ENCODE measurements at places on chromosomes 13 and 19. TPM values are rescaled to one million over a fixed set of nuclear protein-coding genes. Genes with fewer than 3 reads are reported as not detected.
A peak's percentile ranks its signal among the peaks of the same experiment; 100 is the strongest.

DNA sequence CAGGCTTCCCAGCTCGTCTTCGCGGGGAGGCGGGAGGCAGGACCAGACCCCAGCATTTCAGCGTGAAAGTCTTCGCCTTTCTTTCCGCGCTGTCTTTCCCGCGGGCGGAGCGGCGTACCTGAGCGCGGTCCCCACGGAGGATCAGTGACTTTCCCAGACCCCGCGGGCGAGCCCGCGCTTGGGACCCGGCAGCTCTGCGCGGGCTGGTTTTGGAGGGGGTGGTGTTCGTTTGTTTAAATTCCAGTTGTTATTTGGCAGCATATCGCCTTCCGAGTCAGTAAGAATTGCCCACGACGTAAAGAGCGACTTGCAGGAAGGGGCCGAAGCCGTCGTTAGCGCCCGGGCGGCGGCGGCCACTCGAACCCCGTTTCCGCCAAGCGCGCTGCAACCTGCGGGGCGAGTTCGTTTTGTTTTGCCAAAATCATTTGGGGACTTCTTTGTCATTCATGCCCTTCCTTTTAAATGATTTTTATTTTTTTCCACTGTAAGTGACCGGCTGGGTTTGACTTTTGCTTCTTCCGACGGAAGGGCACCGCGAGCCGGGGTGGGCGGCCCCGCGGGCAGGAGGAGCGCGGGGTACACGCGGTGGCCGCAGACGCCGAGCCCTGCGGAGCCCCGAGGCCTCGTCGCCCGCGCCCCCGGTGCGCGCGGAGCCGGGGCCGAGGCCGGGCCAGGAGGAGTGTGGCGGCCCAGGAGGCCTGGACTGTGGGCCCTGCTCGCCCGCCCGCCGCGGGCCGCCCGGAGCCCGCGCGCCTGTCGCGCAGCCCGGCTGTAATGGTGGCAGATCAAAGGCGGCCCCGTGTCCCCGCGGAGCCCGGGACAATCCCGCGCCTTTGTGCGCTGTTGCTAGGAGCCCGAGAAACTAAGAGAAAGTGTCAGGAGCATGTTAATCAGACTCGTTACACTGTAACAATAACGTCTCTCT is 75.9 kb downstream of the ZIC5 start:
- no peak for DNase-seq

GRCh38 chr13:75836441-75836840 is 200.3 kb downstream of the LMO7 start:
- no peak for DNase-seq

The FXYD1 gene
- 22.9 TPM for total RNA-seq

The FAM216B gene
- not detected for total RNA-seq

The SYT5 gene
- 1.4 TPM for total RNA-seq

GRCh38 chr19:4609878-4610511 is 29.3 kb upstream of the TNFAIP8L1 start:
- no peak for DNase-seq

The ARID3A gene
- total RNA-seq = 3.5 TPM

The CCDC70 gene
- not detected for total RNA-seq

The ZNF320 gene
- 12.6 TPM for total RNA-seq

DNA sequence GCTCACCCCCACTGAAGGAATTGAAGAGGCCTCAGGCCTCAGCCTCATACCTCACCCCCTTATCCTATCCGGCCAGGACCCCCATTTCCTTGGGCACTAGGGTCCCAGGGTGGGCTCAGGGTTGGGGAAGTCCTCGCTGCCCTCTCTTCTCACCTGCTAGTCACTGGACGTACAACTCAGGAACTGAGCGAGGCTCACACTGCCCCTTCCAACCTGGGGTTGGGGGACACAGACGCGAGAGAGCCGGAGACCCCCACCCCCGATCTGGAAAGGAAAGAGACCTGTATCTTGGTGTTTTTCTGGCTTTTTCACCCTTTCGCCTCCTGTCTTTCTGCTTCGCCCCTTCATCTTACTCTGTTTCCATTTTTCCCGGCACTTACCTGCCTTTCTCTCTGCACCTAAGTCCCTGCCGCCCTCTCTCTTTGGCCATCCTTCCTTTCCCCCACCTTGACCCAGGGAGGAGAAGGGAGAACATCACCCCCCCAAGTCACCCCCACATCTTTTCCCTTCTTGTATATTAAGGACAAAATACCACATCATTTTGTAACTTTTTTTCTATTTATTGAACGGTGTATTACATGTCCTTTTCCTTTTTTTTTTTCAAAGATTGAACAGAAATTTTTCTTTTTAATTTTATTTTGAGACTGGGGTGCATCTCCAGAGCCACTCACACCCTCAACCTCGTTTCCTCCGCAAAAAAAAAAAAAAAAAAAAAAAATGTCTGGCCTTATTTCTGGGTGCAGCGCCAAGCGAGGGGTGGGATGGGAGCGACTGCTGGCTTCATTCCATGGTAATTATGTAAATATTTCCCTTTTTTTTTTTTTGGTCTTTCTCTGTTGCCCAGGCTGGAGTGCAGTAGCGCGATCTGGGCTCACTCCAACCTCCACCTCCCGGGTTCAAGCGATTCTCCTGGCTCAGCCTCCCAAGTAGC is 36.6 kb downstream of the ZSWIM4 start:
- DNase-seq = no peak

GRCh38 chr13:112782429-112783010 is 92.7 kb downstream of the ATP11A start:
- peak; percentile 35 for DNase-seq

DNA sequence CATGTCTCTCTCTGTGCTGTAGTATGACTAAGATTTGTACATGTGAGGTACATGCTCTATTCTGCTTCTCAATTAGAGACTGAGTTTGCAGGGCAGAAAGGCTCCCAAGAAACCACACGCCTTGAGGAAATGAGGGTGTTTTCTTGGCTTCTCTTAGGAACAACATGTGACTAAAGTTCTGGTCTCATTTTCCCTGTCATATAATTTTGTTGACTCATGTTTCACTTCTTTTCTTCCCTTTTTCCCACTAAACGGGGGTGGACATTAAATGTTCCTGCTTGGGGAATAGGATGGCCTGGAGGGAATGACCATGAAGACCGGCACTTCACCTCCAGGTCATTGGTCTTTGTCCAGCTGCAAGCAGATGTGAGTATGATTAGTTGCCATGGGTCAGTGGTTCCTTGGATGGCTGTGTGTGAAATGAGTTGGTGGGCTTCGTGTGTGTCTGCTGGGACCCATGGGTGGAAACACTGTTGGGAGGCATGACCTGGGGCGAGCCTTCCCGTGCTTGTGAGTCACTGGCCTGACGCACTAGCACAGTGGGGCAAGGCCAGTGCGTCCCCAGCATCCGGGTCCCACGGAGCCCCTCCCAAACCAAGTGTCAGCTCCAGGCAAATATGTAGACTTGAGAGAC is 56.6 kb downstream of the COL4A1 start:
- peak; percentile 45 for DNase-seq

GRCh38 chr19:8501981-8502380 is 459 bp downstream of the PRAM1 start:
- no peak for DNase-seq

- DNase-seq = no peak
Measured at GRCh38 chr19:13425151-13425550, 81.1 kb downstream of the CACNA1A start.

DNA sequence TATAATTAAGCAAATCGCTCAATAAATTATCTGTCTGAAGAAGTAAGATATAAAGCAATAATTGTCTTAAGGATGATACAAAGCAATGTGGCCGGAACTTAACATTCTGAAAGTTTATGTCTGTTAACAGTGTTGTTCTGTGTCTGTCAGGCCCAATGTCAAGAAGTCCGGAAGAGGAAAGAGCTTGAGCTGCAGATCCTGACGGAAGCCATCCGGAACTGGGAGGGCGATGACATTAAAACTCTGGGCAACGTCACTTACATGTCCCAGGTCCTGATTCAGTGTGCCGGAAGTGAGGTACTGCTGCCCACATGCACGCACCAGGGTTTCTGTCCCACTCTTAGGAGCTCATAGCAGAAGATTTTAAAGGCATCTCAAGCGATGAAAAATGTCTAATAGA is 45.1 kb upstream of the TEX29 start:
- DNase-seq = no peak

The LGALS14 gene
- total RNA-seq = not detected

- peak; percentile 73 for DNase-seq
Measured at GRCh38 chr13:51729866-51730553, 74.0 kb downstream of the DHRS12 start.

- no peak for DNase-seq
Measured at GRCh38 chr19:15248106-15248505, 15.9 kb upstream of the EPHX3 start.

DNA sequence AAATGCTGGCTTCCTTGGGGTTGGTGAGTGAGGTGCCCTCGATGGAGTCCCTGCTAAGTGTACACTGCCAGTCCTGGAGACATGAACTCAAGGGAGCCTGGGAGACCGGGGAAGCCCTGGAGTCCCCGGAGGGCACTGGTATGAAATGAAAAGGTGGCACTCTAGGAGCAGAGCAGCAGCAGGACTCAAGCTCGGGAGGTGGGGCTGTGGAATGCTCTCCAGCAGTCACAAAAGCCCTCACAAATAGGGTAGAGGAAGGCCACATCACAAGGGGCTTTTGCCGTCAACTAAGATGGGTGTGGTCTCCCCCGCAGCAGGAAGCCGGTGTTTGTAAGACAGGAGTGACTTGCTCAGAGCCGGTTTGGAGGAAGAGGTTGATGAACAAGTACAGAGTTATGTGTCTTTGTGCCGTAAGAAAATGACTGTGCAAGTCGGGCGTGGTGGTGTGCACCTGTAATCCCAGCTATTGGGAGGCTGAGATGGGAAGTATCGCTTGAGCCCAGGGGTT is 19.3 kb downstream of the CCNE1 start:
- DNase-seq = no peak

DNA sequence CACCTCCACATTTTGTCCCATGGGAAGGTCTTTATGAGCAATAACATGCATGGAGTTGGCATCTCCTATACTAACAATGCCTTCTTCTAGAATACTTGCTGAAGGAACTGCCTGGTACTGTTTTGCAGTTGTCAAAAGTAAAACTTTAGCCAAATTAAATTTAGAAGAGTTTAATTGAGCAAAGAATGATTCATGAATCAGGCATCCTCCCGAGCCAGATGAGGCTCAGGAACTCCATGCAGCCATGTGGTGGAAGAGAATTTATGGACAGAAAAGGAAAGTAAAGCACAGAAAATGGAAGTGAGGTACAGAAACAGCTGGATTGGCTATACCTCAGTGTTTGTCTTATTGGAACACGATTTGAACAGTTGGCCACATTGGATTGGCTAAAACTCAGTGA is 1081.9 kb downstream of the SLITRK1 start:
- DNase-seq = peak; percentile 48

- DNase-seq = no peak
Measured at GRCh38 chr13:93462151-93462550, 235.5 kb downstream of the GPC6 start.

The HS6ST3 gene
- total RNA-seq = not detected

- peak; percentile 55 for DNase-seq
Measured at GRCh38 chr13:89695343-89696257, 1651.9 kb upstream of the MIR17HG start.

The CGB2 gene
- not detected for total RNA-seq

- DNase-seq = no peak
Measured at GRCh38 chr19:19649155-19649554, 5.7 kb upstream of the GMIP start.

DNA sequence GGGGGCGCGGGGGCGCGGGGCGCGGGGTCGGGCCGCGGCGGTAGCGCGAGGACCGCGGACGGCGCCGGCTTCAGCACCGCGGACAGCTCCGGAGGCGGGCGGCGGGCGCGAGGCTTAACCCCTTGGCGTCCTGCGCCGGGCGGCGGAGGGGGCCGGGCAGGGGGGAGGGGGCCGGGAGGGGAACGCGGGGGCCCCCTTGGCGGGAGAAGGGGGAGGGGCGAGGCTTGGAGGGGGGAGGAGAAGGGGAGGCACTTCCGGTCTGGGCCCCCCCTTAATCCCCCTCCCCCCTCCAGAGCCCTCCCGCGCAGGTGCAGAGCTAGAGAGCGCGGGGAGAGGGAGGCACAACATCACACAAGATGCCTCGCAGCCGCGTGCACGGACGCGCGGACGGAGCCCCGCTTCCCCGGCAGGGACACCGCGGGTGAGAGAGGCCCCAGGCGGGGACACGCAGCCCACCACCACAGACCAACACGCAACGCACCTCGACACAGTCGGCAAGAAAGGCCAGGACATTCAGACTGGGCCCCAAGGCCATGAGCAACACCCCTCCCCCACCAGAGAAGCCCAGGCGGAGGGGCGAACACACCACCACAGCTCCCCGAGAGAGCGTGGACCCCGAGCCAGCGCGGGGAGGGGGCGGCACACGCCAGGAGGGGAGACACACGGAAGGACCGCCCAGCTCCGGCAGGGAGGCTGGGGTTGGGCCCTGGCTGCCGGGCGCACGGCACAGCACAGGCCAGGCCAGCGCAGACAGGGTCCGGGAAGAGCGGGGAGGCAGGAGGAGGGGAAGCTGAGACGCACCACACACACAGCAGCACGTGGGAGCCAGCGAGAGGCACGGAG is 24.1 kb downstream of the SHANK1 start:
- no peak for DNase-seq

DNA sequence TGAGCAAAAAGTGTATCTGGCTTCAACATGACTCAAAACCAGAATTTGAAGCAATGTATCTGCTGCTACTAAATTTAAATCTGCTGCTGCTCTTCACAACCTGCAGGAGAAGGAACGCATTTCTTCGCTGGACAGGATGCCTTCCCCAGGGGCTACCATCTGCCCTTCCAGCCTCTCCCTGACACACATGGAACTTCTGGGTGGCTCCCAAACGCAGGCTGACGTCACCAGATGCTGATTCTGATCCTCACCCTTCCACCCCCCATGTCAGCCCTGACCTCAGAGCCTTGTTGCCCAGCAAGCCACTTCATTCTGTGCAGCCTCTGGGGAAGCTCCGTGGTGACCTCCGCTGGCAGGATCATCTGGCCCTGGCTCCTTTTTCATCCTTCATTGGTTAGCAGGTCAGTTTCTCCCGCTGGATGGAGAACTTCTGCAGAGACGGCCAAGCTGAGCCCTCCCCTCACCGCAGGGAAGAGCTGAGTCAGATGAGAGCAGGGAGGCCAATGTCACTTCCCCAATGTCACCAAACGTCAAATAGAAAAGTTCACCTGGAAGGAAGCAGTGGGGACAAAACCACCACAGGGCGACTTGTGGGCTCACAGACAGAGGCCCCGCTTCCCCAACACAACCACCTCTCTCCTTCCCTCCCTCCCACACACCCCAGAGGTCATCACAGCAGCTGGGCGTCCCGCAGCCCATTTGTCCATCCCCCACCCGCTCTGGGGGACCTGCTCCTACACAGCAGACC is 14.0 kb upstream of the RAB20 start:
- peak; percentile 44 for DNase-seq

DNA sequence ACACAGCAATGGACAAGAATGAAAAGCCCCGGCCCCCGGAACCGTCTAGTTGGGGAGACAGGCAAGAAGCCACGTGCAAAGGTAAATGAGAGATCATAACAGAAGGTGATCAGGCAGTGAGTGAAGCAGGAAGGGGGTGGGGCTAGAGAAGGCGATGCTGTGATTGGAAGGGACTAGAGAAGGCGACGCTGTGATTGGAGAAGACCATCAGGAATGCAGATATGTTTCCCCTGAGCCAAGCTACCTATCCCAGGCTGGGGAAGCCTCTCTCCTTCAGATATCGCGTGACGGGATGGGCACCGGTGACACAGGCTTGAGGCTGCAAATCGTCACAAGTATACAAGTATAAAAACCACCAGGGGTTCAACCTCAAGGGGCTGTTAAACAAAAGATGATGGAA is 21.8 kb downstream of the DCAF15 start:
- no peak for DNase-seq

GRCh38 chr13:109465148-109465547 is 321.2 kb downstream of the IRS2 start:
- no peak for DNase-seq

All from myocyte (in vitro differentiated cells).